ENCODE measurements at places on chromosomes 6 and 20.

GRCh38 chr6:9458424-9458823 is 956.5 kb downstream of the TFAP2A start:
- DNase-seq = no peak

GRCh38 chr6:159038914-159039884 is 5.6 kb downstream of the TAGAP start:
- no peak for DNase-seq

DNA sequence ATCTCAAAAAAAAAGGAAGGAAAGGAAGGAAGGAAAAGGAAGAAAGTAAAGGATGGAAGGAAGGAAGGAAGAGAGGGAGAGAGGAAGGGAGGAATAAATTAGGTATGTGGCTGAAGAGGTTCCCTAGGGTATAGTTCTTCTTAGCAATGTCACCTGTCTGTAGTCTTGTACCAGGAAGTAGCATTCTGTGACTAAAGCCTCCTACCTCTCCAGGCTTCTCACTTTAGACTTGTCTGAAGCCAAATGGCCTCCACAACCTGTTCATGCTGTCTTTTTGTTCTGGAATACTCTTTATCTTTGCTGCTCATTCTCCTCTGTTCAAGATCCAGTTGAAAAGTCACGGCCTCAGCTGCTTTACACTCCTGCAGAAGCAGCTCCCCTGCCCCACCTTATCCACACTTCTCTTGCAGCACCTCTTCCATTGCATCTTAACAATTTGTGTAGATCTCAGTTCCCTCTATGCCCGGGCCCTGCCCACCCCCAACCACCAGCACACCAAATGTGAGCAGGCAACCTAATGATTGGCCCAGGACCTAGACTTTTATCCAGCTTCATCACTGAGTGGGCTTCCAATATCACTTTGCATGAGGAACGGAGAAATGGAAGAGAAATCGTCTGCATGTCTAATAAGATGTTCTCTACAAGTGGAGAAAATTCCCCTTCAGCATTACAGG is 19.1 kb downstream of the GCNT2 start:
- DNase-seq = no peak

DNA sequence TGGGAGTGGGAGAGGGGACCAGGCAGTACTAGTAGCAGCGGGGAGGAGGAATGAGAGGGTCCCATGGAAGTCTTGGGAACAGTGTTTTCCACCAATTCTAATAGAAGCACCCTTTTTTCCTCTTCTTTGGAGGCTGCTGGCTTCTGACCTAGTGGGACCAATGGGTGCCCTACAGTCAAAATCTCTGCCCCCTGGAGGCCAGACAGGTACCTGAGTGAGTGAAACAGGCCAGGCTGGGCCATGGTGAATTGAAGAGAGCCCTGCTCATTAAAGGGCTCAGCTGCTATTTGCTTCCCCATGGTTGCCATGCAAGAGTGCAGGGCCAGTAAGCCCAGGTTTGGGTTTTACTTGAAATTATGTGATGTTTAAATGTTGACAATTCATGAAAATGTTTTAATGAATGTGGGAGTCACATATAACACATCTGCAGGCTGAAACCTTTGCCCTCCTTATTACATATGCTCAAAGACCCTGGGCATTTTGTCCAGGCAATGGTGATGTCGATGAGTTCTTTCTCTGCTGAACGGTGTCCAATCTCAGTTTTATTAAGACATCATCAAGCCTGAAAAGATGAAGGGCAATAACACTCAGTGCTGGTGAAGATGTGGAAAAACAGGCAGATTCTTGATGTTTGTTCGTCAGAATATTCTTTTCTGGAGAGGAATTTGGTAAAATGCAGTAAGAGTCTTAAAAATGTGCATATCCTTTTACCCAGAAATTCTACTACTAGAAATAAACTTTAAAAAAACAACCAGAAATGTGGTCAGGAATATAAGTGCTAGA is 42.3 kb upstream of the OCSTAMP start:
- DNase-seq = no peak

GRCh38 chr6:31945507-31946369 is at the start of gene CFB:
Gene CFB, plus strand, starts transcription at chr6:31946095. Its CDS starts 127 bp downstream, at chr6:31946222.
- peak; percentile 79 for DNase-seq

DNA sequence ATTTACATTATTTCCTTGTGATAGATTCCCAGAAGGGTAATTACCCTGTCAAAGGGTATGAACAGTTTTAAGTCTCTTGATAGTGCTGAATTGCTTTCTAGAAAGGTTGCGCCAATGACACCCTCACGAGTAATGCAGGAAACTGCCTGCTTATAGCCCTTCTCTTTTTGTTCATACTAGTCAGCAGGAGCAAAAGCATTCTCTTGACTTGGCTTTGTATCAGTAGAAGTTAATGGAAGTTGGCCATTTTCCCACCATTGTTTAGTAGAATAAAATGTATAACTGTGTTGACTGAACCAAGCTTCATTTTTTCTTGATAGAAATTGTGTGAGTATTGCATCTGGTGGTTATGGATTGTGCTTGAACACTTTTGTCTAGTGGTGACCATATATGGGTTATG is 100.1 kb downstream of the FARS2 start:
- DNase-seq = no peak

DNA sequence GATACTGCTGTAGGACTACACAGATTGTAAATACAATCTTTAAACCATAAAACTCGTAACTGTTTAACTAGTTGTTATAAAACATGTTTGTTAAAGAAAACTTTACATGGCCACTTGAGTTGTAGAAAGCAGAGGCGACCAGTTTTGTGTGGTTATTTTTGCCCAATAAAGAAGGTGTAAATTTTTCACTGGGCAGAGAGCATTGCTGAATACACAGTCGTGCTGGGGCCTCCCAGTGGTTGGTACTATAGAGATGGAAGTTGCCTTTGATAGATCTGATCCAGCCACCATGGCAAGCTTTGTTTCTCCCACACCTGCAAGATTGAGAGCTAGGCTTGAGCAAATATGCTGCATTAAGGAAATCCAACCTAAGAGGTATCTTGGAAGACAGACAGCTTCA is 34.0 kb upstream of the YWHAB start:
- DNase-seq = no peak

DNA sequence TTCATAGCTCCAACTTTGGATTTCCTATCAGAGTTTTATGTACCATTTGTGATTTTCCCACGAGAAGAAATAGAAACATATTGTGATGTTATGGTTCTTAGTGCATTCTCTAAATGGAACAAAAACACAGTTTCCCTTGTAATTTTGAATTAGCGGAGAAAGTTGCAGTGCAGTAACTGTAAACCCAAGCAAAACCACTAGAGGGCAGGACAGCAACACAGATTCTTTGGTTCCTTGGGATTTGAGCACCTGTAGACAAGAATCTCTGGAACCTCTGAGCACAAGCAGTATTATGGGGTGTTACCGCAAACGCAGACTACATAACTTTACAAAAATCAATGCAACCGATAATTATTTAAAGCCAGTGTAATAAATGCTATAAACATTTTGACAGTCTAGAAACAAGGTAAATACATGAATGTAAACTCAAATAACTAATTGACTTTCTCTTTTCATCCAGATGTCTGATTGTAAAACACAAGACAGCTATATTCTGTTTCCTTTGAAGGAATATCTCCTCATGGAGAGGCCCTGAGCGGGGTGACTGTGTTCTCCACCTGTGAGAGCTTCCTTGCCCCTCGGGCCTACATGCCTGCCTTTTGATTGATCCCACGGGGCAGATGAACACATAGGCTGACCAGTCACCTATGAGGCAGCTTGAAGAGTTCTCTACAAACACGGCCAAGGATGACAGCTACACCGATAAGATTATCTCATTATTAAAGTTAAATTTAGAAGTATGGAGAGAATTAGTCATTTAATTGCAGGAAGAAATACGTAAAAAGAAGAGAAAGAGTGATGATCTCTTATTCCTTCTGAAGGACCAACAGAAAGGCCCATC is 67.5 kb upstream of the COL21A1 start:
- DNase-seq = no peak

GRCh38 chr6:54010340-54011276 is 100.6 kb upstream of the MLIP start:
- DNase-seq = no peak

GRCh38 chr20:53795170-53795569 is 201.5 kb upstream of the ZNF217 start:
- DNase-seq = no peak

GRCh38 chr6:31640612-31641011 is 11.8 kb downstream of the BAG6 start:
- DNase-seq = no peak

DNA sequence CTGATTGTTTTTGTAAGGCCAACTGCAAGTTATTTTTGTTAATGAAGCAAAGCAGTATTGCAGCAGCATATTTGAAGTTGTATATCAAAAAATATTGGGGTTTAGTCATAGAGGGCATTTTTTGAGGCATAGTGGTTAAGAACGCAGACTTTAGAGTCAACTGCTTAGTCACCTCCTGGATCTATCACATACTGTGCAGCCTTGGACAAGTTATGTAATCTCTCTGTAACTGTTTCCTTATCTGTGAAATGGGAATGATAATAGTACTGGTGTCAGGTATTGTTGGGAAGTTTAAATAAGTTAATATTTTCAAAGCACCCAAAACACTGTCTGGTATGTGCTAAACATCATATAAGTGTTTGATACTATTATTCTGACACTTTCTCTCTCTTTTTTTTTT is 27.2 kb upstream of the EFHC1 start:
- DNase-seq = no peak

- no peak for DNase-seq
Observed at GRCh38 chr20:32282461-32282860, 5.0 kb downstream of the KIF3B start.

DNA sequence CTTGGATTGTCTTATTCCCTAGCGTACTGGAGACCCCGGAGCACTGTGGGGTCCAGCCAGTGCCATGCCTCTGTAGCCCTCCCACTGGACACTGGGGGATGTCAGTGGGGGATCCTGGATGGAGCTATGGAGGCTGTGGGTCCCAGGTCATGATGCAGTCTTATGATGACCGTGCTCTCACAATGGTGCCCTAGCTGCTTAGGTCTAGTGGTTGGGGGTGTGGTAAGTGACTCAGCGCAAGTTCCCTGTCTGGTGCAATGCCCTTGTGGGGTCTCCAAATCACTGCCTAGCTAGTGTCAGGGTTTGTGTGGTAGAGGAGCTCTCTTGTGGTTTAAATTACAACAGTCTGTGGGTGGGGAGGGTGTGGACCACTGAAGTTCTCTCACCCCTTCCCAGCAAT is 135.4 kb downstream of the CDC5L start:
- DNase-seq = no peak

DNA sequence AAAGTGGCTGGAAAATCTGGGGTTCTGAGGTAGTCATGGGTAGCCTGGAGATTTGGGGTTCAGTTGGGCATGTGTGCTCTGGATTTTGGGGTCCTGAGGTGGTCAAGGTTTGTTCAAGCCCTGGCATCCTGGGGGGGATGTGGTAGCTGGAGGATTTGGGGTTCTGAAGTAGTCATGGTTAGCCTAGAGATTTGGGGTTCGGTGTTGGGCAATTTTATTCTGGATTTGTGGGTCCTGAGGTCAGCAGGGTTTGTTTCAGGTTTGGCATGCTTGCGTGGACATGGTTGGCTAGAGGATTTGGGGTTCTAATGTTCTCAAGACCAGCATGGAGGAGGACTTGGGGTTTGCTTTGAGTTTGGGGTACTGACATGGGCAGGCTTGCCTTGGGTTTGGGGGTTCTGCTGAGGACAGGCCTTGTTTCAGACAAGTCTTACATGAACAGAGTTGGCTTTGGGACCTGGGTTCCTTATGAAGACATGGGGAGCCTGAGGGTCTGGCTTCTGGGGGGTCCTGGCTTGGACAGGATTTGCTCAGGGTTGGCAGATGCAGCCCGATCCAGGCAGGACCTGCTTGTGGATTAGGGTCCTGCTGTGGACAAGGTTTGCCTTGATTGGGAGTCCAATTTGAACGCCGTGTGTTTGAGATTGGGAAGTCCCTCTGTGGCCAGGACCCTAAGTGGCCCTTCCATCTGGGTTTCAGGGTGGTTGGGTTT is 906 bp downstream of the ANKRD60 start:
- DNase-seq = no peak

- DNase-seq = no peak
Observed at GRCh38 chr6:1574890-1575209, 34.9 kb upstream of the FOXC1 start.

GRCh38 chr20:49955167-49955566 is 19.0 kb downstream of the RNF114 start:
- DNase-seq = no peak

GRCh38 chr20:52518735-52519134 is 327.2 kb upstream of the ZFP64 start:
- no peak for DNase-seq

DNA sequence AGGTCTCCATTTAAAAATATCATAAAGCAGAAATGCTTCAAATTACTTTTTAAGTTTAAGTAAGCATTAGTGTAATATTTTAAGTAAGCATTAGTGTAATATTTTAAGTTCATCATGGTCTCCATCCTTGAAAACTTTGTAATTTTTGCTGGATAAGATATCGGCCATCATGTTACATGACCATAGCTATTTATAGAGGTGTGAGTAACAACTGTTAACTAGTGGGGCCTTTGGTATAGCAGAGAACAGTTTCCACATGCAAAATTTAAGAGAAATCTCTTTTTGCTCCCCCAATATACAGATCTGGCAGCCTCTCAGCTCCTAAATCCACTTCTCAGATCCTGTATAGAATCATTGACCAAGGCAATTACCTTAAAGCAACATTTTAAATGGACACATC is 468 bp downstream of the TRDN start:
- DNase-seq = no peak

DNA sequence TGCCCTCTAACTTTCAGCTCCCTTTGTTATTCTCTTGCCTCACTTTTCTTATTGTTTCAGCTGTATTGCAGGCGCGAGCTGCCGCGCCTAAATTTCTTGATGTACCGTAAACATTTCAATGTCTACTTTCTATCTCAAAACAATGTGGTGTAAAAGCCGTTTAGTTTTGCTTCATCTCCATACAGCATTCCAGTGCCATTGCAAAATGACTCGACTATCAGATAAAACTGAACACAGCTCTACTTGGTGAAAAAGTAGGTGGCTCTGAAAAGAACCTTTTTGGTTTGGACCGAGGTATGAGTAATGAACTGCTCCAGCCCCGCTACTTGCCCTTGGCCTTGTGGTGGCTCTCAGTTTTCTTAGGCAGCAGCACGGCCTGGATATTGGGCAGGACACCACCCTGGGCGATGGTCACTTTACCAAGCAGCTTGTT is 74.6 kb downstream of the OR2B2 start:
- no peak for DNase-seq

- no peak for DNase-seq
Observed at GRCh38 chr20:8272766-8273165, 140.7 kb downstream of the PLCB1 start.

DNA sequence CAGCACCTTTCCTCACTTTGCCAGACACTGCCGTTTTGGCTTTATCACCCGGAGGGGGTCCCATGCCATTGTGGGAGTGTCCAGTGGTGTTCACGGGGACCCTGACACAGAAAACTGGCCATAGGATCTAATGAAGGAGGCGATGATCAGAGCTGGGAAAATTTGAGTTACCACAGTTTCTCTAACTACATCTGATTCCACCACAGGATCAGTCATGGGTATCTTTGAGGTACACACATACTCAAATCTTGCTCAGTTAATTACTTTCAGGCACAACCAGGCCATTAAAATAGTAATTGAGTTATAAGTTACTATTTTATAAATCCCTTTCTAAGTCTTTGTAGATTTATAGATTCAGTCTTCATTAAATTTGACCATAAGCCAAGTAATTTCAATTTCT is 215.1 kb downstream of the PRL start:
- DNase-seq = no peak

GRCh38 chr20:48544402-48545339 is 283.1 kb downstream of the PREX1 start:
- DNase-seq = no peak

GRCh38 chr6:49003348-49003747 is 459.7 kb downstream of the MMUT start:
- no peak for DNase-seq

All from ovary (tissue), 10 donors.